ENCODE measurements at places on chromosomes 5 and 9.

DNA sequence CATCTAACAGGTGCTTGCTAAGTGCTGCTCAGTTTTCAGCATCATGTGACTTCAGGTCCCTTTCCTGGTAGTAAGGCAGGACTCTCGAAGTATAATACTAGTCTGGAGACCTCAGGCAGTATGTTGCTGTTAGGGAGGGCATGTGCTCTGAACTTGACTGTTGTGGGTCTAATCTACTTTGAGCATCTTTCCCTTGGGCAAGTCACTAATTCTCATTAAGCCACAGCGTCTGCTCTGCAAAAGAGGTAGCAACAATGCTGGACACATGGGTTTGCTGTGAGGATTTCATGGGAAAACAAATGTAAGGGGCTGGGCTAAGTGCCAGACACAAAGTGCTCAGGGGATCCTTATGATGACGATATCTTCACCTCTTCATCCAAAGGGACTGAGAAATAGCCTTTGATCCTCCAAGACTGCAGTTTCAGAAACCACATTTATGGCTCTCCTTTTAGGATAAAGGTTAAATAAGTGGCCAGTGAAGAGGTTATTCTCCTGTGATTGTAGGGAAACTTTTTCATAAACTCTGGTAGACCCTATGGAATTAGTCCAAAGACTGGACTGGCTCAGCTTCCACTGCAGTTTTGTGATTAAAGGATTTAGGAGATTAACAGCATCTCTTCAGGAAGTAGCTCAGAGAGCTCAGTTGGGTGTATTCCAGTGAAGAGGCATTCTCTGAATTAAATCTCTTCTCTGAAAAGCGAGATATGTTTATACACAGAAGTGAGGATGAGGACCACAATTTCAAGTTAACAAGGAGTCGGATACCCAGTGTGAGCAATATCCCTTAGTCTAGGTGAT lies 216.6 kb downstream of the SGCD start:
- no peak for DNase-seq

DNA sequence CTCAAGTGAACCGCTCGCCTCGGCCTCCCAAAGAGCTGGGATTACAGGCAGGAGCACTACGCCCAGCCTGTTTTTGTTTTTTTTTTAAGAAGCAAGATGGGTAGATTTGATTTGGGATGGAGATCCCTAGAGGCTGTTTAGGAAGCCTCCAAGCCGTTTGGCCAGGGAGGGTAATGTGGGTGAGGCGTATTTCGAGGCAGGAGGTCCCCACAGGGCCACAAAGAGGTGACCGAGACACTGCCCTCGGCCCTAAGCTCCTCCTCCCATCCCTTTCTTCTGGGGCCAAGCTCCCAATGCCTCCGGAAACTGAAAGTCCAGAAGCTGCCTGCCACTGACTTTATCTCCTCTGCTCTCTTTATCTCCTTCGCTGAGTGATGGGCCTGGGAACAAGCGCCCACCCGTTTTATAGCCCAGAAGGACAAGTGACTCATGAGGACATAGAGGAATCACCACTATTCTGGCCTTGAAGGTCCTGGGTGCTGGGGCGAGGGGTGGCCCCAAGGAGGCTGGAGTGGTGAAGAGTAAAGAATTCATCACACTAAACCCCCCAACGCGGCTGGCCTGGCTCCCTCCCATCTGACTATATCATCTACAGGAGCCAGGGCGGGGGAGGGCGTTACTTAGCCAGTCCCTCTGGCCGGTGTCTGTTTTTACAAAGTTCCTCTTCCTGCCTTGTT lies 2.0 kb upstream of the RALGDS start:
- DNase-seq = no peak

- no peak for DNase-seq
Observed at GRCh38 chr9:80501635-80502034, 929.9 kb downstream of the TLE4 start.

DNA sequence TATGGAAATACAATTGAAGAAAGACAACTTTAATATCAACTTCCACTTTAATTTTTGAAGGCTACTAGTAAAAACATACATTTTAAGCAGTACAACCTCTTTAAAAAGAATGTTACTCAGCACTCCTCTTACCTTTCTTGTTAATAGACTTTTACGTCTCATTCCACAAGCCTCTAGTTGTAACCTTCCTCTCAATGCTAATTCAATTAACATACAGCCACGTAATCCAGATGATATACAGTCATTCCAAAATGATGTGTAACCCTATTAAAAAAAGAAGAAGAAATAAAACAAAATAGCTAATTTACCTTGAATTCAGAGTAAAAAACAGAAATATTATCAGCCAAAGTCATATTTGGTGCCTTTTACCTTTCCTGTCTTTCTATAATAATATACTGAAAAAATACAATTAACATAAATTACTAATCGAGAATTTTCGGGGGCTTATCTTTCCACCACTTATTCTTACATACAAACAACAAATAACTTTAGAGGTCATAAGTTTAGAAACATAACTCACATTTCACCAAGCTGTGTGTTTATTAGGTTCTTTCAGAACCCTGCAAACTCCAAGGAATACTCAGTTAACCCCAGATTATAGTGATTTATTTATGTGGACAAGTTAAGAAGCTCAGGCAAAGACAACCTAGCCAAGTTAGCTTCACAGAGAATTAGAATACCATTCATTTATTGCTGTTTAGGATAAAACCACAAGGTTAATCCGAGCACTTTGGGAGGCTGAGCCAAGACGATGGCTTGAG lies 30.3 kb downstream of the GOLPH3 start:
- no peak for DNase-seq

DNA sequence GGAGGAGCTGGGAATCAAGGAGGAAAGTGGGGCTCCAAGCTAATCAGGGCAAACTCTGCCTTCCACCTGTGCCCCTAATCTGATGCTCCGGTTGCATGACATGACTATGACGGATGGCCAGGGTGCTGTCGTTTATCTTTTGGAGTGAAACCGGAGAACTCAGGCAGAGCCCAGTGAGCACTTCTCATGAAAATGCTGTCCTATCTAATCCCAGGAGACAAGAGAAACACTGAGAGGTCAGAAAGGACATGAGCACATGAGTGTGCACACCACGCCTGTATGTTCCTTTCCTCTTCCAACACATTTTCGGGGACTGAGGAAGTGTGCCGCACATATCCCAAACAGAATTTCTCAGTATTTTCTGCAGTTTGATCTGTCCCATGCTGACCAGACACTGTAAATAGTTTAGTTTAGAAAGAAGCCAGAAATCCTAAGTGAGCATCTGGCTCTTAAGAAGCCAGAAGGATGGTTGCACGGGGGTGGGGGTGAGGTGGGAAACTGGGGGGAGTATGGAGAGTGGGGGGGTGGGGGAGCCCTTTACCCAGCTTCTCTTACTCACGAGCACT lies 217.1 kb downstream of the TSSK1B start:
- DNase-seq = no peak

- no peak for DNase-seq
Observed at GRCh38 chr9:13939701-13940490, 374.0 kb downstream of the NFIB start.

- DNase-seq = no peak
Observed at GRCh38 chr9:567747-568305, 273.7 kb upstream of the DMRT1 start.

DNA sequence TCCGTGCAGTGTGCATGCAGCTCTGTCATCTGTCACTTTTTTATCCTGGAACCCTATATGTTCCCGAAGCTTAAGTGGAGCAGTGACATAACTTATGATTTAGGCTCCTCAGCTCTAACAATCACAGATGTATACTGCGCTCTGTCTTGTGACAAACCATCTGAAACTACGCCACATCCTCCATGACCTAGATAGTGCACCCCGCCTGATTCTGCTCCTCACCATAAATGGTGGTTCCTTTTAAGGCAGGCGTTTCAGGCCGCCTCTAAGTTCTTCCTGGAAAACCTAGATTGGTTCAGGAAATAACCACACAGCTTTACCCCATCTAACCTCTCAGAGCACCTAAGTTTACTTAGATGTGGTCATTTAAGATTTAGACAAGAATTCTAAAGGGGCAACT lies 372.0 kb downstream of the CDH10 start:
- DNase-seq = no peak

GRCh38 chr9:38181232-38181631 lies 112.2 kb upstream of the SHB start:
- DNase-seq = no peak

- no peak for DNase-seq
Observed at GRCh38 chr9:138072897-138073296, 195.3 kb downstream of the CACNA1B start.

GRCh38 chr5:68077349-68077894 lies 138.1 kb upstream of the PIK3R1 start:
- DNase-seq = no peak

- no peak for DNase-seq
Observed at GRCh38 chr9:114908104-114908622, 22.2 kb downstream of the TNFSF8 start.

GRCh38 chr9:130268521-130269211 lies 3.1 kb downstream of the HMCN2 start:
- DNase-seq = no peak

GRCh38 chr9:77922591-77922990 lies 109.0 kb downstream of the GNAQ start:
- DNase-seq = no peak

DNA sequence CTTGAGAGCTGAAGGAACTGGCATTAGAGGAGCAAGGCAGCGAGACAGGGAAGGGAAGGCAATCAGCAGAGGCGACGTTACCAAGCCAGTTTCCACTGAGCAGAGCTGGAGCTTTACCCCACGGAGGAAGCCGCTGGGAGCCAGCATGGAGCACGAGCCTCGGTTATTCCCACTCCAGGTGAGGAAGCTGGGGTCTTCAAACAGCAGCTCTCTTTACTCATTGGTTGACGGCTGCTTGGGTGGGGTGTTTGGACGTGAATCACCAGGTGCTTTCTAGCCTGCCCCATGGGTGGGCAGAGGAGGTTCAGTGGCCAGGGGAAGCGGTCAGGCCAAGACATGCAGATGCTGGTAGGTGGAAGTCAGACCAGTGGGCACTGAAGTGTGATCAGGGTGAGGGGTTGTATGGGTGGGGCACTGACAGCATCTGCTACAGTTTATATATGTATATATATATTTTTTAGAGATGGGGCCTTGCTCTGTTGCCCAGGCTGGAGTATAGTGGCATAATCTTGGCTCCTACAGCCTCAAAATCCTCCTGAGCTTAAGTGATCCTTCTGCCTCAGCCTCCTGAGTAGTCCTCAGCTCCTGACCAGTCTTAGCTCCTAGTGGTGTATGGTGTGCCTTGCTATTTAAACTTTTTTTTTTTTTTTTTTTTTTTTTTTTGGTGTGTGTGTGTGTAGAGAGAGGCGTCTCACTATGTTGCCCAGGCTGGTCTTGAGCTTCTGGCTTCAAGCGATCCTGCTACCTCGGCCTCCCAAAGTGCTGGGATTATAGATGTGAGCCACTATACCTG lies 12.4 kb downstream of the SNX30 start:
- DNase-seq = no peak

DNA sequence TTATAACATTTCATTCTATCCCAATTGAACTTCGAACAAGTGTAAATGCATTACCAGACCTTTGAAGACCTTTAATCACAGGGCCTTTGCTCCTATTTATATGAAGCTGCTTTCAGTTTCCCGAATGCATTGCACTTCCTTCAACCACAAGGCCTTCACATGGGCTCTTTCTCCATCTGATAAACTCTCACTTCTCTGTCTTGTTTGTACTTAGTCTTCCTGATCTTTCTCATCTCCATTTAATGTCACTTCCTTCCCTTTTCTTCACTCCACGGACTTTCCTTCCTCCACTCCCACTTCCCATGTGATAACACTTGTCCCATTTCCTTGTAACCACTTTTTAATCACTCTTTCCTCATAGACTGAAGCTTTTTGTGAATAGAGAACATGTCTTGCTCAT lies 74.3 kb upstream of the TNC start:
- no peak for DNase-seq

- no peak for DNase-seq
Observed at GRCh38 chr5:32778403-32778802, 67.3 kb downstream of the NPR3 start.

GRCh38 chr9:94908583-94909249 lies 182.2 kb downstream of the AOPEP start:
- no peak for DNase-seq

DNA sequence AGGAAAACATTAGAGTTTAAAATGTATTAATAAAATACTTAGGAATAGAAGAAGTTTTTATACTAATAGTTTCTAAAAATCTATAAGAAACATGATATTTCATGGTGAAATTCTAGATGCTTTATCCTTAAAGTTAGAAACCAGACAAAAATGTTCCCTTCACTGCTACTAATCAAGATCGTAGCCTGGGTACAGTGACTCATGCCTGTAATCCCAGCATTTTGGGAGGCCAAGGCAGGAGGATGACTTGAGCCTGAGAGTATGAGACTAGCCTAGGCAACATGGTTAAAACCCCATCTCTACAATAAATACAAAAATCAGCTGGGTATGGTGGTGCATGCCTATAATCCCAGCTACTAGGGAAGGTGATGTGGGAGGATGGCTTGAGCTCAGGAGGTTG lies 30.4 kb upstream of the KLF9 start:
- no peak for DNase-seq

- no peak for DNase-seq
Observed at GRCh38 chr9:101993771-101994170, 255.3 kb upstream of the GRIN3A start.

DNA sequence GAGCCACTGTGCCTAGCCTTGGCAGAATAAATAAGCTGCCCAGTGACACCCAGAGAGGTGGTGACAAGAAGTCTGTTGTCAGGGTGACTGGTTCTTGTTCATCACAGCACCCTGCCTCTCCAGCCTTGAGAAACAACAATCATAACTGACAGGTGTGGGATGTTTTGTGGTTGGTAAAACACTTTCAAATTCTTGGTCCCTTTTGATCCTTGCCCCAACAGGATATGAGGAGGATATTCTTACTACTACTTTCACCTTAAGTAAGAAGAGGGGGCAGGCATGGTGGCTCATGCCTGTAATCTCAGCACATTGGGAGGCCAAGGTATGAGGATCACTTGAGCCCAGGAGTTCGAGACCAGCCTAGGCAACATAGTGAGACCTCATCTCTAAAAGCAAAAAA lies 14.2 kb upstream of the FRRS1L start:
- DNase-seq = peak; percentile 32

- DNase-seq = no peak
Observed at GRCh38 chr9:123389698-123390097, 33.7 kb downstream of the CRB2 start.

GRCh38 chr9:136303825-136304416 lies at the start of gene CCDC187:
Gene CCDC187 (minus strand): TSS chr9:136304094. CDS start chr9:136303830, 264 bp downstream.
- no peak for DNase-seq

DNA sequence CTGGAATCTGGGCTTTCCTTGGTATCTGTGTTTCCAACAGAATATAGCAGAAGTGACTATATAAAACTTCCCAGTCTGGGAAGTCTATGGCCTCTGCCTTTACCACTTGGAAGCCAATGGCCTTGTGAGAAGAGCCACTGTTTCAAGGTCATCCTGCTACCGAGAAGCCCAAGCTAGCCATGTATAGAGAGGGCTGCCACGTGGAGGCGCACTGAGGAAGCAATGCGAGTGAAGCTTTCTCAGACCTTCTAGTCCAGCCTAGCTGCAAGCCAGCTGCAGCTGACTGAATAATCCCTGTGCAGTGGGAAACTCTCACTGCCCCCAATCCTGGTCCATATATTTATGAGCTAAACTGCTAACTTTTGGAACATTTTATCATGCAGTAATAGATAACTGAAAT lies 661.8 kb upstream of the RIOK2 start:
- no peak for DNase-seq

- no peak for DNase-seq
Observed at GRCh38 chr5:36561601-36562000, 44.8 kb upstream of the SLC1A3 start.
